ENCODE measurements at places on chromosomes 7 and 10.

GRCh38 chr7:22853674-22854157 lies 31.1 kb upstream of the TOMM7 start:
- DNase-seq = peak; percentile 55

- no peak for DNase-seq
These were observed 110.3 kb downstream of the ARHGAP22 start for GRCh38 chr10:48494611-48495010.

DNA sequence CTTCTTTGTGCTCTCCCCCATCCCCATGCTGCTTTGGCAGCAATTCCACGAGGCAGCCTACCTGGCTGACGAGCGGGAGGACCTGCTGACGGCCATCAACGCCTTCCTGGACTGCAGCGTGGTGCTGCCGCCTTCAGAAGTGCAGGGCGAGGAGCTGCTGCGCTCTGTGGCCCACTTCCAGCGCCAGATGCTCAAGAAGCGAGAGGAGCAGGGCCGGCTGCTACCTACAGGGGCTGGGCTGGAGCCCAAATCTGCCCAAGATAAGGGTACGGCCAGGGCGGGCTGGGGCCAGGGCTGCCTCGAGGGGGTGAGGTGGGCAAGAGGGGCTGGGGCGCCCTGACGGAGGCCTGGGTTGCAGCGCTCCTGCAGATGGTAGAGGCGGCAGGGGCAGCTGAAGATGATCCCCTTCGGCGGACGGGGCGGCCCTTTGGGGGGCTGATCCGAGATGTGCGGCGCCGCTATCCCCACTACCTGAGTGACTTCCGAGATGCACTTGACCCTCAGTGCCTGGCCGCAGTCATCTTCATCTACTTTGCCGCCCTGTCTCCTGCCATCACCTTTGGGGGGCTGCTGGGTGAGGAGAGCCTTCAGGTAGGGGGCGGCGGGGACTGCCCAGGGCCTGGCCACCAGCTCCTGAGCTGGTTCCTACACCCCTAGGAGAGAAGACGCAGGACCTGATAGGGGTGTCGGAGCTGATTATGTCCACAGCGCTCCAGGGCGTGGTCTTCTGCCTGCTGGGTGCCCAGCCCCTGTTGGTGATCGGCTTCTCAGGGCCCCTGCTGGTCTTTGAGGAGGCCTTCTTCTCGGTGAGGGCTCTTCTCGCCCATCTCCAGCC lies 9.4 kb downstream of the FASTK start:
- DNase-seq = no peak

GRCh38 chr7:732094-732541 lies 5.0 kb upstream of the PRKAR1B start:
- DNase-seq = peak; percentile 34

DNA sequence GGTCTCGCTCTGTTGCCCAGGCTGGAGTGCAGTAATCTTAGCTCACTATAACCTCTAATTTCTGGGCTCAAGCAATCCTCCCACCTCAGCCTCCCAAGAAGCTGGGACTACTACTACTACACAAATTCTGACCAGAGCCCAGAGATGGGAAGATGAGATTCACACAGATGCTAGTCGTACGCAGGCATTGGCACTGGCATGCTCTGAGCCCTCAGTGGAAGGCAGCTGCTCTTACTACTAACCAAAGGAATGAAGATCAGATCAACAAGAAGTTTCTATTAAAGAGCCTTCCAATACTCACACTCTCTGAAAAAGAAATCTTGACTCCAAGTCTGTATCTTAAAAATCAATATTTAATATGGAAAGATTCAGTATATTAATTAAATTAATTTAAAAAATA lies 10.7 kb downstream of the GDF2 start:
- no peak for DNase-seq

DNA sequence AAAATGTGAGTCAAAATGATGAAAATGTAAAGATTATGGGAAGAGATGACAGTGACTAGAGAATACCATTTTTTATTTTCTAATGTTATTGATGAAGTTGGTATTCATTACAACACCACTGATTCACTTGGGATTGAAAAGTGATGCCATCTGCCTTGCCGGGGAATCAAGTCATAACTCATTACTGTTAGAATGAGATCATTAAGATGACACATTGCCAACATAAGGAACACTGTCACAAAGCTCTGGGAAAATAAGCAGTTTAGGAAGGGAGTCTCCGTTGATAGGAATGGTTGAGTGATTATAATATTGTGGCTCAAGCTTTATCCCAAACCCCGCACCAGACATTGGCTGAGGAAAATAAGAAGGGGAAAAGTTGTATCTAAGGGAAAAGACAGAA lies 121.5 kb upstream of the PLPP4 start:
- DNase-seq = no peak

GRCh38 chr7:108224387-108224786 lies 94.2 kb upstream of the LAMB4 start:
- no peak for DNase-seq

- DNase-seq = no peak
These were observed 14.5 kb upstream of the DNAAF5 start for GRCh38 chr7:711922-712380.

GRCh38 chr10:130745821-130746220 lies 565.7 kb downstream of the TCERG1L start:
- no peak for DNase-seq
